ENCODE measurements at places on chromosomes 7 and 10.

GRCh38 chr7:66039094-66039670 is 36.4 kb upstream of the ASL start:
- no peak for DNase-seq

DNA sequence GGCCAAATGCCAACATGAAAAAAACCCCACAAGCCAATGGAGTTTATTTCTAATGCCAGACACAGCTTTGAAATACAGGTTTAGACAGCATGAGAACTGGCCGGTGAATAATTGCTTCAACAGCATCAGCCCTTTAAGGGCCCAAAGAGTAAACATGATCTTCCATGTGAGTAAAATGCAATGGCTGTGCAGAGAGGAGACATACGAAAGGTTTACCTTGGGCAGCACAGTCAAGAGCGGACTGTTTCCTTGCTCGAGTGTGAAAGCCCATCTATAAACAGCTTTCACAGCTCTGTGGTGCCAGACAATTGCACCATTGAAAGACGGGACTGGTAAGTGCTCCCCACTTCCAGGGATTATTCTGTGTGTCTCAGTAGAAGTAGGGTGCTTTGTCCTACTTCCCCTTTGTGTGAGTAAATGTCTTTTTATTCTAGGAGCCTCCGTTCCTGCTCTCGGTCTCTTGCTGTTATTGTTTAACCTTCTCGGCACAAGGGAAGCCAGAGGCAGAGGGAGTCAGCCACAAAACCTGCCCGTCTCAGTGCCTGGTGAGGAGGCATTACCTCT is 77.8 kb upstream of the KAT6B start:
- no peak for DNase-seq

- no peak for DNase-seq
Observed at GRCh38 chr7:77426052-77426404, 9.9 kb upstream of the GSAP start.

DNA sequence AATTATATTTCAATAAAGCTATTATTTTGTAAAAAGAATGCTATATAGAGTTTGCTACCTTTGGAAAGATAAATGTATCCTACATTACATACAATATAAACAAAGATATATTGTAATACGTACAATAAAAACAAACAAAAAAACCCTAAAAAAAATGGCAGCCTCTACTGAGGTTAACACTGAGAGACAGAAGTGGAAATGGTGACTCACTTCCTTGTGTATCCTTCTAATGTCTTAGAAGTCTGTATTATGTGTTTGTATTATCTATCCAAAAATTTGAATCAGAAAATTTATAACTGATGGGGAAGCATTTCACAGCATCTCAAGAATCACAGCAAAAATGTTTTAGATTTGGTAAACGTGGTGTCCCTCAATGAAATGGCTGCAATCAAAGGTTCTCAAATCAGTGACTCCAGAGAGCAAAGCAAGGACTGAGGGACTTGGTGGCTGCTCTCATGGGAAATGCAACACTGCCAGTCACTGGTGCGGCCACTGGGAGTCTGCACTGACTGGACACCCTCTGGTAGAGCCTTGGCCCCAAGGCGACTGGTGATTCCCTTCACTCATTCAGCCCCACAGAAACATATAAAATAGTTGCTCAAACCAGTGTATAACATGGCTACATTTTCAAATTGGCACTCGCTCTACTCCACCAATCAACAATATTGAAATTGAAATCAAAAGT is 53.8 kb downstream of the PANK1 start:
- DNase-seq = no peak

DNA sequence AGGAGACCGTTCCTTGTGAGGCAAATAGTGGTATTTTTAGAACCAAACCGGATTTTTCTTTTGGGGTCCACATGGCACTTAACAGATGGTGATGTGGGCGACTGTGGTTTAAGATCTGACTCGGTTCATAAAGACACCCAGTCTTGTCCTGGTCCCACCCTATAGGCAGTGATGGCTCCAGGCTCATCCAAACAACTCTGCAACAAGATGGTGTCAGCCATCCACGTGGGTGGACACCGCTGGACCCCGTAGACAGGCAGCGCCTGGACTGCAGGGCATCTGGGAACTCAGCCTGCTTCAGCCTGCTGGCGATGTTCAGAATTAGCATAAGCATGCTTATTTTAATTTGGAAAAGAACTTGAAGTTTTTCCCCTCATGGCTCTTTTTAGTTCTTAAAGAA is 258.4 kb upstream of the FZD1 start:
- DNase-seq = no peak

GRCh38 chr7:105202616-105203015 is 186.1 kb downstream of the SRPK2 start:
- DNase-seq = no peak

DNA sequence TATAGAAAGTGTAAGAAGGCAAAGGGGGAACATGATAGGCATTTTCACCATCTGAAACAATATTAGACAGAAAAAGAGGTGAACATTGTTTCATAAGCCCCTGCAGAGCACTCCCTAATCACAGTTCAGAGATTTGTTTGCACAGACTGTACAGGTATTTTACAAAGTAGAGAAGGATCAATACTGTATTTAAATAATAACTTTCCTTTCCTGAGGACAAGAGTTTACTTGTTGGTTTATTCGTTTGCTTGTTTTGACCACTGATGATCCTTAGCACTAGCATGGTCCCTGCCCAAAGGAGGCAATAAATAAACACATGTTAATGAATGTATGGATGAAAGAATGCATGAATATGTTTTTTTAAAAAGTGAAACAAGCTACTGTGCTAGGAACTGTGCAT is 690.1 kb upstream of the COBL start:
- no peak for DNase-seq

DNA sequence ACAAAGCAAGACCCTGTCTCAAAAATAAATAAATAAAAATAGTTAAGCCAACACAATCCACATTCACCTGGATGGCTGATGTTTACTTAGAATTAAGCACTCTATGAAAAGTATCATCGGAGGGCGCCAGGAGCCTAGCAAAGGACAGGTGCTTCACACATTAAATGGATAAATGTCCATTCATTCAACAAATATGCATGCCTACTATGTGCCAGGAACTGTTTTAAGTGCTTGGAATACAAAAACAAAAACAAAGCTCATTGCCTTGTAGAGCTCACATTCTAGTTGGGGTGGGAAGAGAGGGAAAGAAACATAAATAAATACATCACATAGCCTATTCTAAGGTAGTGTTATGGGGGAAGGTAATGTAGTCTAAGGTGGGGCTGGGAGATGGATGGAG is 4.1 kb downstream of the BAIAP2L1 start:
- DNase-seq = no peak

Measured in non-pigmented ciliary epithelial cell (primary cell).